Fibroblast of lung (primary cell): ENCODE measurements at places on chromosomes 2 and 18.
A peak's percentile ranks its signal among the peaks of the same experiment; 100 is the strongest.

- no peaks in the 10 kb centered on the region for H3K36me3 ChIP-seq
- H3K27me3 ChIP-seq, result no peaks in the 10 kb centered on the region
- no peaks in the 10 kb centered on the region for H3K4me1 ChIP-seq
- H3K4me3 ChIP-seq, result no peak overlapping the region
These were observed 759.4 kb downstream of the ADCYAP1 start for GRCh38 chr18:1663879-1664705.

DNA sequence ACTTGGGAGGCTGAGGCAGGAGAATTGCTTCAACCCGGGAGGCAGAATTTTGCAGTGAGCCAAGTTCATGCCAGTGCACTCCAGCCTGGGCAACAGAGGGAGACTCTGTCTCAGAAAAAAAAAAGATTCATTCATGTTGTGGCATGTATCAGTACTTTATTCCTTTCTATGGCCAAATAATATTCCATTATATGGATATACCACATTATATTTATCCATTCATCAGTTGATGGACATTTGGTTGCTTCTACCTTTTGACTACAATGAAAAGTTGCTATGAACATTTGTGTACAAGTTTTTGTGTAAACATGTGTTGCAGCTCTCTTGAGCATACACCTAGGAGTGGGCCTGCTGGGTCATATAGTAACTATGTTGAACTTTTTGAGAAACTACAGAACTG, 9.2 kb upstream of the MAT2A start:
- no peaks in the 10 kb centered on the region for H3K36me3 ChIP-seq
- H3K4me3 ChIP-seq, result no peak overlapping the region
- DNase-seq, result no peak

GRCh38 chr2:60507211-60507965, 46.1 kb downstream of the BCL11A start:
- H3K27ac ChIP-seq, result no peak overlapping the region
- H3K36me3 ChIP-seq, result no peaks in the 10 kb centered on the region
- H3K27me3 ChIP-seq, result no peaks in the 10 kb centered on the region
- H3K4me1 ChIP-seq, result no peaks in the 10 kb centered on the region

DNA sequence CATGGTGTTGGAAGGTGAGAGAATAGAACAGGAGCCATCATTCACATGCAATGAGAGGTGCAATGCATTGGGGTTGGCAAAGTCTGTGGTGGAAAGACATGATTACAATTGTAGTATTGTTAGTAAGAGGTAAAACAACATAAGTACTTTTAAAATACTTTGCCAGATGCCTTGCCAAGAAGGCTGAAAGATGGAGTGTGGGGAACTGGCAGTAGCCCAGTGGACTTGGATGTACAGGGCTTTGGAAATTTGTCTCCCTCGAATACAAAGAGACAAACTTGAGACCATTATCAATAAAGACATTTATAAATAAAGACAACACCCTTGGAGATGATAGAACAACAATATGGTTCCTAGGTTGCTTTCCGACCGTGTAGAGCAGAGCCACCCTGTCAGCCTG, 62.0 kb downstream of the MDH1 start:
- H3K27ac ChIP-seq, result no peak overlapping the region
- H3K4me3 ChIP-seq, result no peak overlapping the region
- no peaks in the 10 kb centered on the region for H3K27me3 ChIP-seq
- no peaks in the 10 kb centered on the region for H3K4me1 ChIP-seq

GRCh38 chr2:177180269-177181000, 32.2 kb upstream of the HNRNPA3 start:
- DNase-seq, result no peak
- H3K27ac ChIP-seq, result no peak overlapping the region
- no peaks in the 10 kb centered on the region for H3K4me1 ChIP-seq
- H3K4me3 ChIP-seq, result no peak overlapping the region
- no peaks in the 10 kb centered on the region for H3K36me3 ChIP-seq
- no peaks in the 10 kb centered on the region for H3K27me3 ChIP-seq

DNA sequence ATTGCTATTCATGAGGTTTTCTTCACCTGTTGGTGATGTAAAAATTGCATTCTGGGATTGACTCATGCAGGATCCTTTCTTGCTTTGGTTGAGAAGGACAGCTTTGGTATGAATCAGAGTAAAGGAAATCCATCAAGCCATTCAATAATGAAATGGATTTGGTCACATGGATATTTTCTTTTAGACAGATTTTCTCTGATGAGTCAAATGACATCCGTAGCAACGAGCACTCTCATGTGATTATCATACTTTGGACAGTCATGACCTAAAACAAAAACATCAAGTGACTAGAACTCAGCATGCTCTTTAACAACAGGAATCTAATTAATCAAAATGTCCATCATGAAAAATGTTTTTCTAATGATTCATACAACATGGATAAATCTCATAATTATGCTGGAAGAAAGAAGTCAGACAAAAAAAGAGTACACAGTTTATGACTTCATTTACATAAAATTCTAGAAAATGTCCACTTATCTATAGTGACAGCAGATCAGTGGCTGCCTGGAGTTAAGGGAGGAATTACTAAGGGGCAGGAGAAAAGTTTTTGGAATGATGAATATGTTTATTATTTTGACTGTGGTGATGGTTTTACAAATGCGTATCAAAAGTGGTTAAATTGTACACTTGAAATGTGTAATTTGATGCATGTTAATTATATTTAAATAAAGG, 30.7 kb downstream of the TRAK2 start:
- H3K36me3 ChIP-seq, result no peaks in the 10 kb centered on the region

- H3K27ac ChIP-seq, result no peak overlapping the region
- H3K36me3 ChIP-seq, result no peaks in the 10 kb centered on the region
- H3K4me3 ChIP-seq, result no peak overlapping the region
- no peak for DNase-seq
These were observed 135.3 kb downstream of the RTP5 start for GRCh38 chr2:242004902-242005230.

GRCh38 chr2:22748909-22749308, 636.1 kb upstream of the KLHL29 start:
- H3K27ac ChIP-seq, result no peak overlapping the region
- DNase-seq, result no peak
- no peaks in the 10 kb centered on the region for H3K27me3 ChIP-seq
- no peaks in the 10 kb centered on the region for H3K36me3 ChIP-seq

- peak; percentile 33 for DNase-seq
- no peaks in the 10 kb centered on the region for H3K27me3 ChIP-seq
- H3K4me1 ChIP-seq, result peaks cover 8% of the 10 kb centered on the region
- no peak overlapping the region for H3K27ac ChIP-seq
- no peaks in the 10 kb centered on the region for H3K36me3 ChIP-seq
These were observed 586 bp downstream of the FNDC4 start for GRCh38 chr2:27494284-27494943.

- no peaks in the 10 kb centered on the region for H3K27me3 ChIP-seq
- H3K36me3 ChIP-seq, result no peaks in the 10 kb centered on the region
- H3K4me3 ChIP-seq, result no peak overlapping the region
- H3K27ac ChIP-seq, result no peak overlapping the region
- DNase-seq, result peak; percentile 36
- no peaks in the 10 kb centered on the region for H3K4me1 ChIP-seq
These were observed 49.0 kb upstream of the DSG1 start for GRCh38 chr18:31268985-31269406.

DNA sequence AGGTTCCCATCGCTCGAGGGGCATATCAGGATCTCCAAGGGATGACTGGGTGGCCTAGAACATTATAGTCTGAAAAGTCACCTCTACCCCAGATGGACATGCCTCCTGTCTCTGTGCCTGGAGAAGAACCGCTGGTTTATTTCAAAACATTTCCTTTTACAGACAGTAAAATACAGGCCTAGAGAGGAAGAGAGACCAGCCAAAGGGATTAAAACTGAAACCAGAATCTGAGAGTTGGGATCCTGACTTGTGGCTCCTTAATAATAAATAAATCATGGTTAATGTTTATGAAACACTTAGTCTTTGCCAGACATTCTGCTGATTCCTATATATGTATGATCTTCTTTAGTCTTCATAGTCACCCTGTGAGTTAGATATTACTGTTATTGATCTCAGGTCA, 153.7 kb downstream of the DDX1 start:
- H3K4me1 ChIP-seq, result no peaks in the 10 kb centered on the region
- no peak overlapping the region for H3K4me3 ChIP-seq
- DNase-seq, result no peak

DNA sequence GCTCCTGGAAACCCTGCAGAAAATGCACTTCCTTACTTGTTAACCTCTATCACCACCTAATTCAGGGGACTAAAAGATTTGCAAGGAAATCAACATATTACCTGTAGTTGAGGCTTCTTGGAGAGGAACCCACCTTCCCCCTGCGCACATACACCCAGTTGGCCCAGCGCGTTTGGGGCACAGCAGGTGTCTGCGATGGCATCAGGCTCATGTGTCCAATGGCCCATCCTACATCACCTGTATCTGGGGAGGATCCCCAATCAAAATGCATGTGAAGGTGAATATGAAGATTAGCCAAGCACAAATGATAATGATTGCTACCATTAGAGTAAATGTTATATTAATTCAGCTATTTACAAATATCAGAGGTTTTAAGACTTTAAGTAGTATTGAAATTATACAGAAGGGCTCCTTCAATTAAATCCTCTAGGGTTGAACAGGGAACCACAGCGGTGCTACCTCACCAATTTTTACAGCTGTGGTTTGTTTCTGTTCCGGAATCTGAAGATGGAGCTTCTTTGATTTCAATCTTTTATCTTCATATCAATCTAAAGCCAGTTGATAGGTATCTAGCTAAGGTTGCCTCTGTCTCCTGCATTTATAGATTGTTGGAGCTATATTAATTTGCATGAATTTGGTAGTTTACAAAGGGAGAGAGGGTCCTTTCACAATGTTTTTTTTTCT, 486.0 kb downstream of the RNF144A start:
- DNase-seq, result no peak
- no peaks in the 10 kb centered on the region for H3K4me1 ChIP-seq
- H3K4me3 ChIP-seq, result no peak overlapping the region
- H3K36me3 ChIP-seq, result no peaks in the 10 kb centered on the region
- no peaks in the 10 kb centered on the region for H3K27me3 ChIP-seq
- H3K27ac ChIP-seq, result no peak overlapping the region

GRCh38 chr2:212968284-212969081, 182.9 kb downstream of the IKZF2 start:
- no peaks in the 10 kb centered on the region for H3K27me3 ChIP-seq
- H3K36me3 ChIP-seq, result no peaks in the 10 kb centered on the region
- H3K27ac ChIP-seq, result no peak overlapping the region
- no peak overlapping the region for H3K4me3 ChIP-seq

DNA sequence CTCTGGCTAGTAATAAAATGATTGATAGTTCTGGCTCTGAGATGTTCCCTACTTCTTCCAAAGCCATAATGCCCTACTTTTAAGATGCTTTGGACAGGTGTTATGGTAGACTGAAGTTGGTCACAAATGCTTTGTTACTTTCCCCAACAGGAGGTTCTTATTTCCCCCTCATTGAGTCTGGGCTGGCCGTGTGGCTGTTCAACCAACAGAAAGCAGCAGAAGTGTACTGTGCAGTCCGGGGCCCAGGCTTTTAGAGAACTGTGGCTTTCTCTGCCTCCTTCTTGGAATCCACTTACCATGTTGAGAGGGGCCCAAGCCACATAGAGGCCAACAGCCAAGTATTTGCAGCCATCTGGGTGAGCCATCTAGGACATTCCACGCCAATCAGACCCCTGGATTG, 94.2 kb downstream of the KCTD1 start:
- peaks cover 3% of the 10 kb centered on the region for H3K4me1 ChIP-seq
- no peak overlapping the region for H3K27ac ChIP-seq
- DNase-seq, result no peak

- no peaks in the 10 kb centered on the region for H3K27me3 ChIP-seq
- peak overlapping the region; percentile 64 for H3K27ac ChIP-seq
- DNase-seq, result peak; percentile 97
These were observed 125.7 kb downstream of the RBMS1 start for GRCh38 chr2:160367887-160368286.

GRCh38 chr2:231513746-231514224, 16.5 kb downstream of the NMUR1 start:
- no peak for DNase-seq
- H3K27ac ChIP-seq, result peak overlapping the region; percentile 91
- peak overlapping the region; percentile 97 for H3K4me3 ChIP-seq
- no peaks in the 10 kb centered on the region for H3K27me3 ChIP-seq
- H3K36me3 ChIP-seq, result no peaks in the 10 kb centered on the region

DNA sequence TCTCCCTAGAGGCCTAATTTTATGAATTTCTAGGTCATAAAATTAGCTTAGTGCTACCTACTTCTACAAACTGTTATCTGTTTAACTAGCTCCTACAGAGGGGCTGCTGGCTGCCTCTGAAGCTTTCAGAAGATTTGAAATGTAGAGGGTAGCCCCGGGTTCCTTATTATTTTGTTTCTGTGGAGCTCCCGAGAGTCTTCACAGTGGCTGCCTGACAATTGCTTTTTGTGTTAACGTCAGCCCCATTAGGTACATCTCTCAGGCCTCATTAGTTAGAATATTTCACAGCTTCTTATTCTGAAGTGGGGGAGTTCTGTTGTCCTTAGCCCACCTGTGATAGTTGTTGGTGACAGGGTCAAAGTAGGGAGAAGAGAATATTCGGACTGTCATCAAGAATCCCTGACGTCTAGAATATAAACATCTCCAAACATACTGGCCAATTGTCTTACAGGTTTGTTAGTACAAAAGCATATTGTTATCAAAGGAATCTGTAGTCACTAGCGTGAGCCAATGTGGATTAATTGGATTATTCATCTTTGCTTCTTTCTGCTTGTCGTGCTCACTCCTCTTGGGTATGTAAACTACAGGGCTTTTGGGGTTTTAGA, 77.5 kb downstream of the DIS3L2 start:
- H3K36me3 ChIP-seq, result no peaks in the 10 kb centered on the region
- no peaks in the 10 kb centered on the region for H3K27me3 ChIP-seq
- no peak overlapping the region for H3K27ac ChIP-seq

- no peaks in the 10 kb centered on the region for H3K36me3 ChIP-seq
- no peak for DNase-seq
- no peaks in the 10 kb centered on the region for H3K27me3 ChIP-seq
- no peak overlapping the region for H3K4me3 ChIP-seq
These were observed 689.8 kb downstream of the MBD2 start for GRCh38 chr18:53534695-53535094.

- no peak overlapping the region for H3K4me3 ChIP-seq
- no peaks in the 10 kb centered on the region for H3K36me3 ChIP-seq
- no peaks in the 10 kb centered on the region for H3K27me3 ChIP-seq
- DNase-seq, result no peak
These were observed 163.1 kb downstream of the MIB1 start for GRCh38 chr18:21903709-21904108.

GRCh38 chr2:113273027-113273551, 5.6 kb downstream of the PAX8 start:
- H3K27ac ChIP-seq, result no peak overlapping the region
- peak; percentile 27 for DNase-seq
- H3K4me3 ChIP-seq, result no peak overlapping the region
- peaks cover 82% of the 10 kb centered on the region for H3K27me3 ChIP-seq
- no peaks in the 10 kb centered on the region for H3K4me1 ChIP-seq

GRCh38 chr2:24972315-24972961, 683 bp upstream of the DNAJC27 start:
- no peaks in the 10 kb centered on the region for H3K36me3 ChIP-seq
- H3K4me3 ChIP-seq, result peak overlapping the region; percentile 96
- H3K27ac ChIP-seq, result peak overlapping the region; percentile 100
- peak; percentile 44 for DNase-seq
- H3K27me3 ChIP-seq, result no peaks in the 10 kb centered on the region

DNA sequence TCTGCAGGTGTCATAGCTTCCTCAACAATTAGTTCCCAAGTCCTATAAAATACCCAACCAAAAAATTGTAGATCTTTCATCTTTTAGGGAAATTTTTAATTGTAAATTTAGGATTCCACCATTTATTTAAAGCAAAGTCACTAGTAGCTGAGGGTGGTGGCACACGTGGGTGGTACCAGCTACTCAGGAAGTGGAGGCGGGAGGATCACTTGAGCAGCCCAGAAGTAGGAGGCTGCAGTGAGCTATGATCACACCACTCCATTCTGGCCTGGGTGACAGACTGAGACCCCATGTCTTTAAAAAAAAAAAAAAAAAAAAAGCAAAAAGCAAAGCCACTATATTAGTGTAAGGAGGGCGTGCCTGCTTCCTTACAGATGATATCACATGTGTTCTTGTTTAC, 60.3 kb upstream of the GREB1L start:
- H3K27me3 ChIP-seq, result no peaks in the 10 kb centered on the region
- no peak for DNase-seq
- H3K27ac ChIP-seq, result no peak overlapping the region
- H3K36me3 ChIP-seq, result no peaks in the 10 kb centered on the region
